Kidney glomerular epithelial cell (primary cell): ENCODE measurements at places on chromosomes 1 and 21.

GRCh38 chr1:231733672-231734071 lies 107.1 kb downstream of the DISC1 start:
- no peak for DNase-seq

- no peak for DNase-seq
These were observed 13.1 kb downstream of the SLC30A7 start for GRCh38 chr1:100909018-100909417.

DNA sequence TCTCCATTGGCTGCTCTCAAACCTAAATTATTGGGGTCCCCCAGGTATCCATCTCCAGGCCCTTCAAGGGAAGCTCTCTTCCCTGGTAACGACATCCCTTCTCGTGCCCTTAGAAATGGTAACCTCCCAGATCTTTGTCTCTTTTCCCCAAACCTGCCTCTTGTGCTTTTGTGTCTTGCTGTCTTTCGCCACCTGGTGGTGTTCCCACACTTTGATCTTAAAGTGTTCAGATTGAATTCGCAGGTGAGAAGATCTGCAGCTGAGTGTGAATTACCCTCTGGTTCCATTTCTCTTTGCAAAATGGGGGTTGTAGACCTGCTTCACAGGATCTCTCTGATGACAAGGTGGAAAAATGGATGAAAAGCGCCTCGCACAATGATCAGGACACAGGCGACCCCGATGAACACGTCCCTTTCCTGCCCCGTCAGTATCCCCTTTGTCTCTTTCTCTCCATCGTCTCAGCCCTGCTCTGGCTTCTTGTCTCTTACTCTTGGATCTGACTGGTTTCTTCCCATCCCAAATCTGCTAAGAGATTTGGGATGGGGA lies 53.1 kb downstream of the DOP1B start:
- peak; percentile 34 for DNase-seq

- DNase-seq, result no peak
These were observed 41.2 kb downstream of the CDCP2 start for GRCh38 chr1:54111624-54112023.

DNA sequence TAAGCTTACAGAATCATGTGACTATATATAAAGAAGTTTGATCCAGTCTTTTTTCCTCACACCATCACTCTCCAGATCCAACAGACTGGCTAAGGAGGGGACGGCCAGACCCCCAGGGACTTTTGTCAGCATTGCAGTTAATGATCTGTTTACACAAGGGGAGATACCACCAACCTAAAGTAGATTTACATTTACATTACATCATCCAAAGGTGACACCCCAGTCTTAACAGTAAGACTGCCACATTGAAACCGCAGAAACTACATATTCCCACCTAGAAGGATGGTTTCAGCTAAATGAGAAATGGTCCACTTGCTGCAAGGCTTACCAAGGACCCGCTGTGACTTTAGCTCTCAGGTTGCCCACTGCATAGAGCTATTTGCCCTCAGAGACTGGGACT lies 3.4 kb downstream of the RCAN1 start:
- DNase-seq, result no peak

GRCh38 chr1:22808676-22809483 lies 98.2 kb downstream of the EPHB2 start:
- no peak for DNase-seq

GRCh38 chr1:12697397-12697796 lies 18.5 kb upstream of the AADACL3 start:
- no peak for DNase-seq

DNA sequence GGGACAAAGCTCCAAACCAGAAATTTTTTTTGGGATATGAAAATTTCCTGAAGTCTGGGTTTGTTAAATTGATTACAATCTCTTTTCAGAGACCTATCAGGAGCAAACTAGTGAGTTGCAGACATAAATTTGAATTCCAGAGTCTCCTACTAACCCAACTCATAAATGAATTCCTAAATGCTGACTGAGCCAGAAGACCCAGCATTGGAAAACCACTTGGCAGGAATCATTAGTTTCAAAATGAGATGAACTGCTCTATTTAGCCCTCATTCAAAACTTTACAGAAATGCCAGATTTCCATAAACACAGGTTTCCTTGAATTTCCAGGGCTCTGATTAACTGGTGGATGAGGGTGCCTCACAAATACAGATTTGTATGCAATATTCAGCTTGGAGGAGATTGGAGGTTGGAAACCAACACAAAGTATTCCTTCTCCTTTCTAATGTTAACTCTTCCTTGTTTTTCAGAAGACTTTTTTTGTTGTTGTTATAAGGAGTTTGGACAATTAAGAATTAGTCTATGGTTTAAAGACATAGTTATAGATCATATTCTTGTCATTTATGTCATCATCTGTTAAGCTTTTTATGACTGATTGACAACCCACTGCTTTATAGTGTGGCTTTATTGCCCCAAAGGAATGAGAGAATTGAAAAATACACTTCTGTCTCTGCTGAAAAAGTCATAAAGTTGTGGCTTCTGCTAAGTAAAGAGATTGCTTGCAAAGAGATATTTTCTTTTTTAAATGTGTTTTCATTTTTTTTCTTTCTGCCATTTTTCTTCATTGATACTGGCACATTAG lies 222.8 kb downstream of the HLX start:
- no peak for DNase-seq

DNA sequence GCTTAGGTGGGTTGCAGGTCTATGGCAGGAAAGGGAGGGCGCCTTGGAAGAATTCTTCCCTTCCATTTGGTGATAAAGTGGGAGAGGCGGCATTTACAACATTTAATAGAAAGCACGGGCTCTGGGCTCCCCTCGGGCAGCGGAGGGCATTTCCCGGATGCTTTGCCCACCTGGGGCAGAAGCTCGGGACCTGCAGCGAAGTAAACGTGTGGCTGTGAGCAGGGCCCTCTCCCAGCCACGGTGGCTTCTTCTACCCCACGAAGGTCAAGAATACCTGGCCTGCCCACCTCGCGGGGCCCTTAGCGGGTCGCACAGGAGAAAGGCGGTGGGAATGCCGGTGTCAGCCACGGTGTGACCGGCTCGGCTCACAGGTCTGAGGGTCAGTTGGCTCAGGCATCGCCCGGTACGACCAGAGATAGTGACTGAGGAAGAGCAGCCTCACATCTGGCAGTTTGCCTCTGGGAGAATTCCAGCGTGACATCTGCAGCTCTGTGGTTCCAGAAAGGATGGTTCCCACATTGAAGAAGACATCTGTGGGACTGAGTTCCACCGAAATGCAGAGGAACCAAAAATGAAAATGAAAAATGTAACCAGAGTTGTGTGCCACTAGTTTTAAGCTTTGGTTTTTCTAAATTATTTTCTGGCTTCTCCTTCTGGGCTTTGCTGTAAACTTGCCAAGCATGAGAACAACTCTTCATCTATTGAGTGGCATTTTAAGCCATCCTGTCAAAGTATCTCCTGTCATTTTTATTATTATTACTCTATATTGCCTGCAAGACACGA lies 720 bp upstream of the F3 start:
- no peak for DNase-seq

DNA sequence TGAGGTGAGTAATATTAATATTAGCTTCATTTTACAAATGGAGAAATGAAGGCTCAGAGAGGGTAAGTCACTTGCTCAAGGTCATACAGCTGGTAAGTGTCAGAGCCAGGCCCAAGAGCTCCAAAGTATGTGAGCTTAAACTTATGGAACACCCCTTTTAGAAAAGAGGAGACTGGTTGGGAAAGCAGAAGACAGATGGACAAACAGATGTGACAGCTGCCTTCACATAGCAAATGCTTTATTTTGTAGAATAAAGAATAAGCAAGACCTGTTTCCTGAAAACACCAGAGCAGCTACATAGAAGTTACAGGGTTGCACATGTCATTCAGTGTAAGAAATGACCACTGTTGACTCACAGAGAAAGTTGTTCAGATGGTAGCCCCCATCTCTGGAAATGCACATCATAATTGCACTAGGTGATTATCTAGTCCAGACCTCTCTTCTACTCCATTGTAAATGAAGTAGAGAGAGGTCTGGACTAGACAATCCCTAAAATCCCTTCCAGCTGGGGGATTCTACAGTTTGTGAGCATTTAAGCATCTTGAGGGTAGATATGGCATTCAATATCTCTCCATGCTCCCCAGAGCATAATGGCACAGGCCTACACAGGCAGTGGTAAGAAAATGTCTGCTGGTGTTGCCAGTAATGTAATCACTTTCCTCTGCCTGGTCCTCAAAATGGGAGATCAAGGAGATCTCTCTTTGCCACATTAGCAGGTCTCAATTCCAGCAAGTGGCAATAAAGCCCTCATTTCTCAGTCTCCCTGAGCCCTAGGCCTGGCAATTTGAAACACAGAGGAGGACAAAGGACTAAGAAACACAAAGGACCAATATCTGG lies 188.2 kb upstream of the FGGY start:
- no peak for DNase-seq

DNA sequence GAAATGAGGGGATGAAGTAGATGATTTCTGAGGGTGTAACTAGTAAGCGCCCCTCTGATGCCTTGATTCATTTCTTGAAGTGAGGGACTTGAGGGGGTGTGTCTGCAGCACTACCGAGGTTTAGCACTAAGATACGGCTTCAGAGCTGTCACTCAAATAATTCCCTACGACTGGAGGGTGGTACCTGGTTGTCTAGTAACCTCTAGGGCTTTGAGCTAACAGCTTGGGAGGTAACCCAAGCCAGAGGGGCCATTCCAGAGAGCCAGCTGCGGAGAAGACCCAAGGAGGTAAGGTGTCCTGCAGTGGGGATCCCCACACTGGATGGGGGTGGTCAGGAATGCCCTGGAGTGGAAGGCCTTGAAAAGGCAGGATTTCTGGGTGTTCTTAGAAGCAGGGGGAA lies at the start of gene TTC24:
TTC24 (plus strand) TSS at position 252 of the 400 bp plus-strand sequence. CDS start 1,642 bp downstream, outside the sequence.
- no peak for DNase-seq

DNA sequence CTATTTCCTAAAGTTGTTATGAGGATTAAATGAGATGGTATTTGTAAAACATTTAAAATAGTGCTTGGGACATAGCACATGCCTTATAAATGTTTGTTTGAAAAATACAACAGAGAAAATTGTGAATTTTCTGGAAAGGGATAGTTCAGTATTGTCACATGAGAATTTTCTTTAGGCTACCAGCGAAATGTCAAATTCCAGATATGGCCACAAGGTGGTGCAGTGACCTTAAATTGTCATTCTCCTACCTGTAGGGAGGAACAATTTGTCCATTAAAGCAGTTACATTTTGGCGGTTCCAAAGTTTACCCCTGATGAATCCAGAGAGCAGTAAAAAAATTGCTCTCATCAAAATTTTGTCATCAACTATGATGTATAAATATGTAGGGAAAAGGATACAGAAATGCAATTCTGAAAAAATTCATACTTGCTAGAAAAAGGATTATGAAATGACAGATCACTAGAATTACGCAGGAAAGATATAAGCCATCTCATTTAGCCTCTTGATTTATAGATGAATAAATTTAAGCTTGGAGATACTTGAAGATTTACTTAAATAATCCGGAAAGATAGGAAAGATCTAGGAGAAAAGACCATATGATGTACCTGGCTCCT lies 50.2 kb upstream of the TSHB start:
- peak; percentile 56 for DNase-seq

GRCh38 chr1:151165281-151165737 lies 393 bp downstream of the LYSMD1 start:
- no peak for DNase-seq

DNA sequence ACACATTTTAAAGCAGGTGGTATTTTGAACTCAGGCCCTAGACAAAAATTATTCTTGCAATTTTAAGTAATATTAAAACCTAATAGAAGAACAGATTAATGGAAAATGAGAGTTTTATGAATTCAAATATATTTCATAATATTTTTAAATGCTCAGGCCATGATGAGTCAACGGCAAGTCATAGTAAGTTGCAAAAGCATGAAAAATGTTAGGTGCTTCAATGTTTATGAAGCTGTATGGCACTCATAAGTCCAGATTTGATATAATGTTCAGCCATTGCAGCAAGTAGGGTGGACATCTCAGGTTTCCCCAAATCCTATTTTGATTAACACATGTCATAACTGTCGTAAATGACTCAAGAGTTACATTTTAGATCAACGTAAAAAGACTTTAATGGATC lies 112.6 kb downstream of the GRIK1 start:
- DNase-seq, result no peak

DNA sequence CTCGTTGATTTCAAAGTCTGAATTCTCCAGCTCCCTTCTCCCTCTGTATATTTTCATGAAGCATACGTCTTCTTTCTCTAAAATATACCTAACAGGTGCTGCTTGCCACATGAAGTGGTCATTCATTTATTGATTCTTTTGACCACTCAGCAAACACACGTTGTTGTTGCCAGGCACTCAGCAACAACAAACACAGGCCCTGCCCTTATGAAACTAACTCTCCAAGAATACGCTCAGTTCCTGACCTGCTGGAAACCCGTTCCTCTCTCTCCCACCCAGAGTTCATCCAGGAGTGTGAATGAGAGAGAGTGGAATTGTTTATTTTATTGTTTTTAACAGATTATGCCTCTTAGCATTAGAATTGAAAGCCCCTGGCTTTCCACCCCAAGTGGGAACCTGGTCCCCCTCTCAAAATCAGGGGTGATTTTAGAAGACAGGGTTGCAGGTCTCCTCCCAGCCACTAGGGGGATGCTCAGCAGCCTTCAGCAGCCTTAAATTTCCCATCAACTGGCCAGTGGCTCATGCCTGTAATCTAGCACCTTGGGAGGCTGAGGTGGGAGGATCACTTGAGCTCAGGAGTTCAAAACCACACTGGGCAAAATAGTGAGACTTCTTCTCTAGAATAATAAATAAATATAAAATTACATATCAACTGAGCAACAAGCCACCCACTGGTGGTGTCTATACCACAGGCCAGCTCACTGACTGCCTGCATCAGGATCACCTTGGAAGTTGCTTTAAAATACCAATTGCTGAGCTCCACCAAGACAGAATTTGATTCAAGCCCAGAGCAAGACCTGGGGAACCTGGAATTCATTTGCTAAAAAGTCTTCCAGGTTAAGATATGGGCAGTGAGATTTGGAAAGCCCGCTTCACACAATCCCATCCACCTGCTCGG lies 181.0 kb upstream of the KLHDC7A start:
- DNase-seq, result no peak

GRCh38 chr21:42684109-42684916 lies 30.9 kb downstream of the PDE9A start:
- DNase-seq, result no peak

DNA sequence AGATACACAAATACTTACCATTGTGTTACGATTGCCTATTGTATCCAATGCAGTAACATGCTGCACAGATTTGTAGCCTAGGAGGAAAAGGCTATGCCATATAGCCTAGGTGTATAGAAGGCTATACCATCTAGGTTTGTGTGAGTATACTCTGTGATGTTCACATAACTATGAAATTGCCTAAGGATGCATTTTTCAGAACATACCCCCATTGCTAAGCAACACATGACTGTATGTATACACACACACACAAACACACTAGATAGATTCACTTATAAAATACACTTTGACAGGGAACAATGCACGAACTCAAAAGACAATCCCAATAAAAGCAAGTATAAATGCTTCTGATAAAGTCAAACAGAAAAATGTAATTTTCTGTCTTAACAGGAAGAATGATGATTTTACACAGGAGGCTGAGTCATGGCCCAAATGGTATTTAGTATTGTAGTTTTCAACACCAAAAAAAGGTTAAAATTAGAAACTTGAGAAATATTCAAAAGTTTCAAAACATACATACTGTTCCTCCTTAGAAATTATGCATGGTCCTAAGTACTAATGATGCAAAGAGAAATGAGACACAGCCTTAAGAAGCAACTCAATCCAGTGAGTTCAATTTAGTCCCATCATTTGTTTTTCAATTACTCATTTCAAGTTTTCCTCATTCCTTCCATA lies 12.2 kb downstream of the FH start:
- no peak for DNase-seq
